ENCODE measurements at places on chromosomes 11 and 22.

GRCh38 chr22:46941968-46942798 lies 179.7 kb downstream of the TBC1D22A start:
- no peak for DNase-seq

DNA sequence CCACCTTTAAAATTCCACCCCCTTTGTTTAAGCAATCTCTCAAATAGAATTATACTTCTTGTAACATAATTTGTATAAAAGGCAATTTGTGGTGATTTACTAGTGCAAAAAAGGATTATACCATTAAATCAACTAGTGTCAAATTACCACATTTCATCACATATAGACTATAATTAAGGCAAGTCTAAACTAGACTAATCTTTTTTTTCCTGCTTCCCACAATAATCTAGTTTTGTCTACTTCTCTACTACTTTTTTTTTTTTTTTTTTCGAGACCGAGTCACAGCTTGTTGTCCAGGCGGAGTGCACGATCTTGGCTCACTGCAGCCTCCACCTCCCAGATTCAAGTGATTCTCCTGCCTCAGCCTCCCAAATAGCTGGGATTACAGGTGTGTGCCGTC lies 36.1 kb upstream of the FZD4 start:
- no peak for DNase-seq

DNA sequence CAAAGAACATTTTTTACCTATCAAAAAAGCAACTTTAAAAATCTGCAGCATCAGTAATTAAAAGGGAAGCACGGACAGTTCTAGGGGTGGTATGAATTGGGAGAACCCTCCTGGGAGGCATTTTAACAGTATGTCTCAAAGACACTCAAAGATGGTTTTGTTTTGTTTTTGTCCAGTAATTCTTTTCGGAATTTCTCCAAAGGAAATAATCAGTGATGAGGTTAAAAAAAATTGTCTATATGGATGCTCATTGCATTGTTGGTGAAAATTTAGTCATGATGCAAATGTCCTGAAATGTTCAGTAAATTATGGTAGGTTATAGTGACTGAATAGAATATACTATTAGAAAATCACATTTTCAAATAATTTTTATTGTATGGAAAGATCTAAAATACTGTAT lies 115.1 kb downstream of the ATXN10 start:
- DNase-seq, result no peak

GRCh38 chr11:105158436-105158835 lies 18.9 kb upstream of the CARD18 start:
- no peak for DNase-seq

GRCh38 chr22:46892866-46893265 lies 130.4 kb downstream of the TBC1D22A start:
- no peak for DNase-seq

GRCh38 chr22:24996420-24996952 lies 44.0 kb downstream of the KIAA1671 start:
- no peak for DNase-seq
